Panc1 (cell line): ENCODE measurements at places on chromosomes 7 and 10. TPM values are rescaled to one million over a fixed set of nuclear protein-coding genes. Genes with fewer than 3 reads are reported as not detected.

The COL17A1 gene
- total RNA-seq: 0.26 TPM

- no peaks in the 10 kb centered on the region for H3K36me3 ChIP-seq
- H3K4me1 ChIP-seq: no peaks in the 10 kb centered on the region
- no peak overlapping the region for H3K4me3 ChIP-seq
- no peak overlapping the region for H3K27ac ChIP-seq
Measured at GRCh38 chr7:155846936-155847335, 34.7 kb upstream of the SHH start.

DNA sequence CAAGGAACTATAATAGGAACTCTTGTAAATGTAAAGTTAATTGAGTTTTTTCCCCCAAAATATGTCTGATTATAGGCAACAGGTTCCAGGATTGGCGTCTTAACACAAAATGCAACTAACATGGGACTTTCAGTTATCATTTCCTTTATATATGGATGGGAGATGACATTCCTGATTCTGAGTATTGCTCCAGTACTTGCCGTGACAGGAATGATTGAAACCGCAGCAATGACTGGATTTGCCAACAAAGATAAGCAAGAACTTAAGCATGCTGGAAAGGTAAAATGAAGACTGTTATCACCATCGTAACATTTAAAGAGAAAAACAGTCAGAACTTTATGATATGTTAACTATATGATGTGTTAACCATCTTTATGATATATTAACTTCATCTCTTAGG, 63.7 kb downstream of the SP8 start:
- no peak overlapping the region for H3K27ac ChIP-seq
- DNase-seq: no peak

GRCh38 chr10:111267673-111268072, 190.8 kb downstream of the ADRA2A start:
- H3K4me1 ChIP-seq: no peaks in the 10 kb centered on the region
- H3K27me3 ChIP-seq: 0 out of 2 replicates have a peak, but pooled peaks cover 2% of the 10 kb centered on the region
- no peak for DNase-seq
- H3K27ac ChIP-seq: no peak overlapping the region

GRCh38 chr10:84993251-84994035, 665.1 kb downstream of the CCSER2 start:
- no peak overlapping the region for H3K27ac ChIP-seq
- no peaks in the 10 kb centered on the region for H3K36me3 ChIP-seq
- H3K4me1 ChIP-seq: no peaks in the 10 kb centered on the region
- DNase-seq: no peak
- H3K4me3 ChIP-seq: no peak overlapping the region

DNA sequence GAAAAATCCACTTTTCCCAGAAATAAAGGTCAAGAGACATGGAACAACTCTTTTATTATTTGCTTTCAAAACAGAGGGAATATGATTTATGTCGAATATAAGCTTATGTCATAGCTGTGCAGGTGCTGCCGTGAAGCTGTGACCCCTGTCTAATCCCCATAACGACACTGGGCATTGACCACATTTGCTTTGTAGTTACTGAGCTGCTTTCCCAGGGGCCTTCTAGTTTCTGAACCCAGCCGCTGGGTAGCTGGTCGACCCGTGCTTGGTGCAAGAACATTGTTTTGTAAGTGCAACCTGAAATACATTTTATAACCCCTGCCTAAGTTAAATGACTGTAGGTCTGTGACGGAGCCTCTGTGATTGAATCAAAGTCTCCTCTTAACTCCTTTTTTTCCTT, 144.9 kb upstream of the HDAC9 start:
- H3K27me3 ChIP-seq: no peaks in the 10 kb centered on the region
- peaks cover 25% of the 10 kb centered on the region for H3K4me1 ChIP-seq
- H3K36me3 ChIP-seq: no peaks in the 10 kb centered on the region
- no peak overlapping the region for H3K27ac ChIP-seq
- no peak for DNase-seq

GRCh38 chr10:77861366-77861765, 65.2 kb downstream of the DLG5 start:
- peaks cover 2% of the 10 kb centered on the region; the same call in 1 of the 2 replicates for H3K4me1 ChIP-seq
- H3K27ac ChIP-seq: no peak overlapping the region
- no peaks in the 10 kb centered on the region; the same call in 1 of the 2 replicates for H3K36me3 ChIP-seq
- H3K27me3 ChIP-seq: no peaks in the 10 kb centered on the region
- H3K4me3 ChIP-seq: no peak overlapping the region
